ENCODE measurements at places on chromosomes 13 and 19. TPM values are rescaled to one million over a fixed set of nuclear protein-coding genes. Genes with fewer than 3 reads are reported as not detected.

The IGSF23 gene
- total RNA-seq: not detected

DNA sequence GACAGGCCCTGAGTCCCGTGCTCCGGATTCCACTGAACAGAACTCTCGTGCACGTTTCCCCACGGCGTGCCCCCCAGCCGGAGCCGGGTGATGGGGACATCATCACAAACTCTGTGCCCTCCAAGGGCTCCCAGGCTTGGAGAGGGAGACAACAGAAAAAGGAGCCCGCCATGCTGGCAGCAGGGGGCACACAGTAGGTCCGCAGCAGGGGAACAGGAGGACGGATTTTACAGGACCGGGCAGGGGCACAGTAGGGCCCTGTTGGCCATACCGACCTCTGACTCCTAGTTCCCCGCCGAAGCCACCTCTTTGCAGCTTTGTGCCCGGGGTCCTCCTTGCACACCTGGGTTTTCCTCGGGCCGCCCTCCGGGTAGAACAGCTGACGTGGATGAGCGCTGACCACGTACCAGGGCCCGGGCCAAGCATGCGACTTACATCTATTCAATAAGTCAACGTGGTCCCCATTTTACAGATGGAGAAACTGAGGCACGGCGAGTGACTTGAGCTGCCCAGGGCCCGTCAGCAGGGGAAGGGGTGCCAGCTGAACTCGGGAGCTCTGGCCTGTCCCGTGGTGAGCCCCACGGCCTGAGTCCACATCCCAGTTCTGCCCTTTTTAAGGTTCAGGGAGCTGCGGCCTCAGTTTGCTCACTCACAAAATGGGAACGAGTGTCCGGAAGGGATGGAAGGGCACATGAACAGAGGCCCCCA is 10.2 kb upstream of the ONECUT3 start:
- no peak for DNase-seq

DNA sequence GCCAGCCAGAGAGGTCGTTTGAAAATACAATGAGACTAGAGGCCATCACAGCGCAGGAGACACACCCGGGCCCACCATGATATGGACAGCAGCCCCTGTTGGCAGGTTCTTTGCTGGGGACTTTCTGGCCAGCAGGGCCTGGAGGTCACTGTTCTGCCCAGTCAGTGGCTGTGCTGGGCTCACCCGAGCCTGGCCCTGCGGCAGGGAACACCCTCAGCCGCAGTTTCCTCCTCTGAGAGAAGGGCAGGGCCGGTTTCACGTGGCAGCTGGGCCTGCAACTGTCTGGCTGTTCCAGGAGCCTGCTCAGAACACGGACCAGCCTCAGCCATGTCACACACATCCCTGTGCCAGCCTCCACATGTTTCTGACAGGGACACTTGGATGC is 39.4 kb downstream of the ADPRHL1 start:
- DNase-seq: no peak

- DNase-seq: peak; percentile 39
Observed at GRCh38 chr19:11736696-11737095, 2.0 kb downstream of the ZNF823 start.

DNA sequence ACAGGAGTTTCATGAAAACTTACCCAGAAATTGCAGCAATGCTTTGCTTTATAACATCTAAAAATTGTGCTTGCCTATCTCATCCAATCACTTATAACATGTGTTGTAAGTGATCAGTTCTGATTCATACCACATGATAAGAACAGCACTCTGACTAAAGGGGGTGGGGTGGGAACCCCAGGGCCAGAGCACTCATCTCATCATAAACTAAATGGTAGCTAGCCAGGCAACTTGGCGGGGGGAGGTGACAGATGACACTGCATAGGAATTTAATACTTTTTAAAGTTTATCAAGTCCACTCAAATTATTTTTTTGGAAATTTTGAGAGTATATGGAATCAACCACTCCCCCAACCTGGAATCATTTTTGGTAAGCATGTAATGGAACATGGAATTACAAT is 42.1 kb downstream of the FOXO1 start:
- DNase-seq: no peak
